Left ventricle myocardium inferior (tissue), 1 donor: ENCODE measurements at places on chromosomes 7 and 10. TPM values are rescaled to one million over a fixed set of nuclear protein-coding genes. Genes with fewer than 3 reads are reported as not detected.

The GIMAP7 gene
- 16.8 TPM for total RNA-seq

The AKR1C8 gene
- total RNA-seq, result 0.22 TPM

The TBXAS1 gene
- 3.9 TPM for total RNA-seq

The EDRF1 gene
- total RNA-seq, result 11.5 TPM

The ATXN7L1 gene
- total RNA-seq, result 6.2 TPM

The SNX10 gene
- total RNA-seq, result 1.1 TPM

DNA sequence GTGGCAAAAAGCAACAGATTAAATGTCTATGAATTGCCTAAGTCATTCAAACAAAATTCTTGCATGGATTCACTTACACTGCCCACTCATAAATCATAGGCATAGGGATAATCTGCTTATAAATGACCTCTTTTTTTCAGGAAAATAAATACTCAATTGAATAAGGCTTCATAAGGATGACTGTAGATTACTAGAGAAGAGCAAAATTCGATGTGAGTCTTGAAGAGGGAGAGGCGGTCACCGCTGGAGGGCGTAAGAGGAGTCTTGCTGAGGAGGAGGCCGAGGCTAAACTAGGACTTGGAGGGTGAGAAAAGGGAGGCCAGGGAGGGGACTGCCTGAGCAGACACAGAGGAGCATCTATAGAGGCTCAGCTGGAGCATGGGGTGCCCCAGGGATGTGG, 135.4 kb upstream of the RSU1 start:
- peak overlapping the region; percentile 58 for H3K27ac ChIP-seq
- no peak for DNase-seq
- H3K4me3 ChIP-seq, result no peak overlapping the region
- H3K36me3 ChIP-seq, result no peaks in the 10 kb centered on the region
- peaks cover 36% of the 10 kb centered on the region for H3K4me1 ChIP-seq

GRCh38 chr7:73682745-73683055, 553 bp downstream of the DNAJC30 start:
- peak overlapping the region; percentile 93 for H3K27ac ChIP-seq
- no peak for DNase-seq
- H3K27me3 ChIP-seq, result no peaks in the 10 kb centered on the region
- peak overlapping the region; percentile 100 for H3K4me3 ChIP-seq
- peaks cover 23% of the 10 kb centered on the region for H3K36me3 ChIP-seq
- H3K4me1 ChIP-seq, result peaks cover 75% of the 10 kb centered on the region

DNA sequence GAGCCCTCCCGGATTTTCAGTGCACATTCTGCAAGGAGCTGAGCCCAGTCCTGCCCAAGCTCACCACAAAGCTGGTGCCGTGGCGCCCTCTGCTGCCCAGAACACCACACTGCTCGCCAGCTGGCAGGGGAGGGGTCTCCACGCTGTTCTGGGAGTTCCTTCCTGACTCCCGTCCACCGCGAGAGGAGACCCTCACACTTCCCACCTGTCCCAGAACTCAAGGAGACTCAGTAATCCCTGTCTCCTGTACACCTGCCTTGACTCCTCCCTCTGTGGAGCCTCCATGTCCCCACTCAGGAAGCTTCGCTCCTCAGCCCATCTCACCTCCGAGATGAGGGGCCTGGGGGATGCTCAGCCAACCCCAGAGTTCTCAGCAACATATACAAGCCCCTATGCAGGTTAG, 11.3 kb downstream of the C10orf105 start:
- peaks cover 34% of the 10 kb centered on the region for H3K4me1 ChIP-seq
- no peaks in the 10 kb centered on the region for H3K27me3 ChIP-seq
- H3K27ac ChIP-seq, result no peak overlapping the region

DNA sequence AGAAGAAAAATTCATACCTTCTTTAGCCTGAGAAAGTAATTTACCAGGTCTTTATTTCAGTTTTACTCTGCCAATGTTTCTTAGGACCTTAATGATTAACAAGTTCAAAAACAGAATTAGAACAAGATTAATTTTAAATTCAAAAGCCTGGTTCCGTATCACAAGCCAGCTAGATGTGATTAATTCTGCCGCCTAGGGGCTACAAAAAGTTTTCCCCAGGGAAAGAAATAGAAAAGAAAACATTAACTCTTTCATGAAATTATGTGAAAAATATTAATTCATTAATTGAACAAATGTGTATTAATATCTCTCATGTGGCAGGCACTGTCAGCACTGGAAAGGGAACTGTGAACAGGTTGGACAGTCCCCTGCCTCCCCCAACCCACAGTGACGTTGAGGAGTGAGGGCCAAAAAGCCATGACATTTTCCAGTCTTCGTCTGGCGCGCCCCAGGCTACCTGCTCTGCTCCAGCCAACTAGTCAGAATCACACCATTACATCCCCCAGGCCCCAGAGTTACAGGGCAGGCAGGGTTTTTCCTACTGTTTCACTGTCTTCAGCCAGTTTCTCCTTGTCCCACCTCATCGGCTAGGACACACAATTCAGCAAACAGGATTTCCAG, 20.1 kb downstream of the TMEM176A start:
- no peak overlapping the region for H3K4me3 ChIP-seq
- H3K4me1 ChIP-seq, result peaks cover 37% of the 10 kb centered on the region
- no peaks in the 10 kb centered on the region for H3K27me3 ChIP-seq

DNA sequence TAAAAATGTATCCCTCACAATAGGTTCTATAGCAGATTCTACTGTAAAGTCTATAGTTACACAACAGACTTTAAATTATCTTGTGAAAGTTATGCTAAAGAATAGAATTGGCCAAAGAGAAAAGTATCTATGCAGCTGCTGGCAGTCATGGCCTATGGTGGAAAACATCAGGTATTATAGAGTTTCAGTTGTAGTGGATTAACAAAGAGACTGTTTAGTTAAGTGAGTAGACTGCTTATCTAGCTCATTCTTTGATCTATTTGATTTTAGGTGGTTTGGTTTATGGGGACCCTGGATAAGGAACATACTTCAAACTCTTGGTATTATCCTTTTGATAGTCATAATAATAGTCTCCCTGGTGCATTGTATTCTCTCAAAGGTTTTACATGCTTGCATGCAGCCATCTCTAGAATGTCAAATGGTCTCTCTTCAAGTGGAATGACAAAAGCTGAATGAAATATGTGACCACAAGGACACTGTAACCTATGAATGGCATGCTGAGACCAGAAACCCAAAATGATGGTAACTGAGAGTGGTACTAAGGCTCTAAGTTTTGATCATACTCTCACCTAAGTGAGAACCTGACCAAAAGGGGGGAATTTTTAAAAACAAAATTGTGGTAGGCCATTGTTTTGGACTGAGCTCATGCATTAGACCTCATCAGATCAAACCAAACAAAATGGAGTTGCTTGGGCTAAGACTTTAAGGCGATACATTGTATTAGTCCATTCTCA, 54.9 kb upstream of the NAMPT start:
- no peak for DNase-seq
- H3K4me1 ChIP-seq, result no peaks in the 10 kb centered on the region
- no peak overlapping the region for H3K4me3 ChIP-seq

DNA sequence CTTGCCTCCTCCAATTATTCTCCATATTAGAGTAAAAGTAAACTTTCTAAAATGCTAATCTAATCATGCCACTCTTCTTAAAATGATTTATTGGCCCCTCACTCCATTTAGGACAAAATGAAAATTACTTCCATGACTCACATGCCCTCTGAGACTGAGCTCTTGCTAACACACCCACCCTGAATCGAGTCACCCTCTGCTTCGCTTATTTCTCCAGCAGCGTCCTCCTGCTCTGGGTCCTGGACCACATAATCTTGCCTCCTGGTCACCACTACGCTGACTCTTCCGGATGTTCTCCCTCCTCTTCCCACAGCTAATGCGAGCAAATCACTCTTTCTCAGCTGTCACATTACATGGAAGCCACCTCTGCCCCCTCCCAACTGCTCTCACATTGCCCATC, 384.0 kb upstream of the FZD8 start:
- H3K27me3 ChIP-seq, result no peaks in the 10 kb centered on the region
- H3K36me3 ChIP-seq, result no peaks in the 10 kb centered on the region
- H3K27ac ChIP-seq, result no peak overlapping the region

- H3K27me3 ChIP-seq, result peaks cover 30% of the 10 kb centered on the region
- peaks cover 4% of the 10 kb centered on the region for H3K4me1 ChIP-seq
- no peak overlapping the region for H3K4me3 ChIP-seq
- no peak overlapping the region for H3K27ac ChIP-seq
- no peak for DNase-seq
- H3K36me3 ChIP-seq, result no peaks in the 10 kb centered on the region
These were observed 166.5 kb downstream of the LSM5 start for GRCh38 chr7:32323712-32324111.

- no peaks in the 10 kb centered on the region for H3K27me3 ChIP-seq
- DNase-seq, result no peak
- H3K4me3 ChIP-seq, result no peak overlapping the region
These were observed 39.9 kb upstream of the HDAC9 start for GRCh38 chr7:18455606-18456005.

GRCh38 chr7:96718107-96719003, 8.7 kb upstream of the SEM1 start:
- DNase-seq, result no peak
- H3K27ac ChIP-seq, result no peak overlapping the region
- no peaks in the 10 kb centered on the region for H3K36me3 ChIP-seq
- H3K4me3 ChIP-seq, result no peak overlapping the region

GRCh38 chr7:78542541-78542940, 744.0 kb downstream of the PHTF2 start:
- H3K4me3 ChIP-seq, result no peak overlapping the region
- H3K27me3 ChIP-seq, result no peaks in the 10 kb centered on the region
- H3K27ac ChIP-seq, result no peak overlapping the region
- DNase-seq, result no peak
- H3K4me1 ChIP-seq, result no peaks in the 10 kb centered on the region

DNA sequence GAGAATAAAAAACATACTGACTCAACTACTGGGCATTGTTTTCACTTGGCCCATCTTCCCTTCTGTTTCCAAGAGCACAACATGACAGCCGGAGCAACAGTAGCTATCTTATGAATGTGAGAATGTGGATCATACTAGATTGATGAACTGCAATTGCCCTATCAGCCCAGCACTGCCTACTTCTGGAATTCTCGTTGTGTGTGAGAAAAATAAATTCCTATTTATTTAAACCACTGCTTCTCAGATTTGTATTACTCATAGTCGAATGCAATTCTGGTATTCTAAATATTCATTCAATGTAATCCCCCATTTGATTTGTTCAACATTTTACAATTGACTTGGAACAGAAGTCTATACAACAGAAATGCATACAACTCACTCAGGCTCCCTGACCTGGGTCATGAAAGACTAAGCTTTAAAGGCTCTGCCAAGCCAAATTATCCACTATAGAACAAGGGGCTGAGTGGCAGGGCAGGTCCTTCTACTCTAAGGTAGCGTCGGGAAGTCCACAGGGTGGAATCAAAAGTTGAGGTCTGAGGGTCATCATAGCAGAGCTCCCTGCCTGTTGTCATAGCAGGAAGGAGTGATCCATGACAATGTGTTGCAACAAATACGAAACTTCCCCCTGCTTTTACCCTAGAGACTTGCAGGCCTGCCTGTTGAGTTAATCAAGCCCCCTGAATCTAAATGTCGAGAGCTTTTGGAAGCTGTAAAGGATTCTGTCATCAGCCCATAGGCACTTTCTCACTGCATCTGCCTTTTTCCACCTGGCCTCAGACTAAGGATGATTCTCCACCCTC, 12.4 kb upstream of the JAZF1 start:
- no peak for DNase-seq
- H3K27me3 ChIP-seq, result no peaks in the 10 kb centered on the region
- H3K36me3 ChIP-seq, result no peaks in the 10 kb centered on the region
- H3K27ac ChIP-seq, result no peak overlapping the region
- no peak overlapping the region for H3K4me3 ChIP-seq
